Cerebellar nuclear complex (tissue), 1 donor: ENCODE measurements at places on chromosomes 4 and X.

GRCh38 chrX:112614640-112615039, 65.1 kb downstream of the LHFPL1 start:
- DNase-seq, result no peak

- no peak for DNase-seq
Measured at GRCh38 chr4:1789552-1789951, 3.5 kb upstream of the FGFR3 start.

GRCh38 chrX:145099204-145099603, 148.1 kb upstream of the SPANXN1 start:
- DNase-seq, result no peak

DNA sequence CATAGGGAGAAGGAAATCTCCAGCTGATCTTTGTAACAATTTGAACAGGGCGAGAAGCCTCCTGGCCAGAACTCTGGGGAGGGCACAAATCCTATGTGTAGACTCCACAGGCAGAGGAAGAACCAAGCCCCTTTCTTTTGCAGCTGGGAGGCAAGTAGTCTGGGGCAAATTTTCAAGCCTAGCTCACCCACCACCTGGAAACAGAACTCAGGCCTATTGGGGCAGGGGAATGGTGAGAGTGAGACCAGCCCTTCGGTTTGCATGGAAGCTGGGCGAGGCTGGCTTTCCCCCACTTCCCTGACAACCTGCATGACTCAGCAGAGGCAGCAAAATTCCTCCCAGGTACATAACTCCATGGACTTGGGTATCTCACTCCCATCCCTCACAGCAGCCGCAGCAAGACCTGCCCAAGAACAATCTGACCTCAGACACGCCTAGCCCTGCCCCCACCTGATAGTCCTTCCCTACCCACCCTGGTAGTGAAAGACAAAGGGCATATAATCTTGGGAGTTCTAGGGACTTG, 138.2 kb downstream of the EMCN start:
- DNase-seq, result no peak

GRCh38 chrX:50668860-50669259, 145.1 kb downstream of the SHROOM4 start:
- no peak for DNase-seq

- DNase-seq, result no peak
Measured at GRCh38 chr4:77268108-77268507, 111.1 kb downstream of the CCNG2 start.

DNA sequence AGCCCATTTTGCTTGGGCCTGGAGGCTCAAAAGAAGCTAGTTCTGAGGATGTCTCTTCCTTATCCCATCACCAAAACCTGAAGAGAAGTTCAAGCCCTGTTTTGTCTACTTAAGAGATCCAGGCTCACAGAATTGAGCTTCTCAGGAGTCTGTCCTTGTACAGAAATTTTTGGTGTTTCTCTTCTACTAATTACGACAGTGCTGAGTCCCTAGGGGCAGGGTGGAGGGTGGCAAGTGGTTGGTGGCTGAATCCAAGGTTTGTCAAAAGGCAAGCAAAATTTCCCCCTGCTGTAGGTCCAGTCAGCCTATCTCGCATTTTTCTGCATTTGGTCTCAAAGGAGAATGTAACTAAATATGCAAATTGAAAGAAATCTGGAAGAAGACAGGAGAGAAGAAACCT, 377.9 kb downstream of the SMARCA1 start:
- DNase-seq, result no peak

GRCh38 chrX:137212078-137212632, 178.4 kb upstream of the GPR101 start:
- no peak for DNase-seq

DNA sequence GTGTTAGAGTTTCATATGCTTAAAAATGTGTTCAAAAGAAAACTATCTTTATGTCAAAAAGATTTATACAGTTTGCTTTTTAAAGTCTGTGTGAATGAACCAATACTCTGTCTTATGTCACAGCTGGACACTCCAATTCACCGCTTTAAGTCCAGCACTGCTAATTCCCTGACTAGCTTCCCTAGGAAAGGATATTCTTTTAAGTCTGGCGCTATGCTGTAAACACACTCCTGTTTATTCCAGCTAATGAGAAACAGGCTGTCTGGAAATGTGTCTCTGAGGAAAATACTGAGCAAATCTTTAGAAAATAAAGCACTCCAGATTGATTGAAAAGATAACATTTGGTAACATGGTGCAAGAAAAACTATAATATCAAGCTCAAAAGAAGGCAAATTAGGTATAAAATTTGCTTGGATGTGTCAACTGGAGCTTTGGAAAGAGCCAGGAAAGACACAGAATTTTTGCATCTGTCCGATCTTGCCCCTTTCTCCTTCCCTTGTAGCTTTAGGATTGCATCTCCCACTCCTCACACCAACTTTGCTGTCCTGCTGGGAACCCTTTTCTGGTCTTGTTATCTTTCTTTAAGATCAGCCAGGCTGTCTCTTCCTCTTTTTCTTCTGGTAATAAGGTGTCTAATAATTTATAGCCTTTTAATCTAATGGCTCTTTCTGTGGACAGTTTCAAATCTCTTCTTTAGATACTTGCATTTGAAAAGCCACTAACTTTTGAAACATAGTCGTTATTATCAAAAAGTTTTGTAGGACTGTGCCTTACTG, 40.9 kb upstream of the VEGFC start:
- no peak for DNase-seq

DNA sequence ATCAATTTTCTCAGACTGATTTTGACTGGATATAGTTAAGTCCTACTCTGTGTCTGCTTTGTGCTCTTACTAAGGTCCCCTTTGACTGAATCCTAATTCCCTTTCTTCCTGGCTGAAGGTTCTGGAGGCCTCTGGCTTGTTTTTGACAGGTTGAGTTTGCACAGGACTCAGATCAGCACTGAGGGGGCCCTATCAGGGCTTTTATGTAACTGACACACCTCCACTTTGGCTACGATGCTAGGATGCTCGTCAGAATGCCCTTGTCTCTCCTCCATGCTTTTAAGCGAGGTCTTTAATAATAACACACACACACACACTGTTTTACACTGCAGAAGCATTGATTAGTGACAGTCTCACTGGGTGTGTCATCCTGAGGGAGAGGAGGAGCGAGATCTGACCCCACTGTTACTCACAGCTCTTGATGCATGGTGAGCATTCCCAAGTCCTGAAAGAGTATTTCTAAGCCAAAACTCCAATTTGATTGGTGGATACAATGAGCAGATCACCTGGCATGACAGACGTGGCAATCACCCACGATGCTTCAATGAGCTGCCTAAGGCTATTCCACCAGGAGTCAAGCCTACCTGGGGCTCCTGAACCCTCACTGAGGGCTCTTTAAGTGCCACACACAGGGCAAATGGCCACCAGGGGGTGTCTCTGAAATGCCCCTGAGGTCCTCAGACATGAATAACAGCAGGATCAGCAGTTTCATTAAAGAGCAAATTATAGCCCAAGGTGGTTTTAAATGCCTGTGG, 130.4 kb upstream of the CPEB2 start:
- DNase-seq, result no peak

- DNase-seq, result no peak
Measured at GRCh38 chr4:142866685-142867084, 20.6 kb upstream of the INPP4B start.

DNA sequence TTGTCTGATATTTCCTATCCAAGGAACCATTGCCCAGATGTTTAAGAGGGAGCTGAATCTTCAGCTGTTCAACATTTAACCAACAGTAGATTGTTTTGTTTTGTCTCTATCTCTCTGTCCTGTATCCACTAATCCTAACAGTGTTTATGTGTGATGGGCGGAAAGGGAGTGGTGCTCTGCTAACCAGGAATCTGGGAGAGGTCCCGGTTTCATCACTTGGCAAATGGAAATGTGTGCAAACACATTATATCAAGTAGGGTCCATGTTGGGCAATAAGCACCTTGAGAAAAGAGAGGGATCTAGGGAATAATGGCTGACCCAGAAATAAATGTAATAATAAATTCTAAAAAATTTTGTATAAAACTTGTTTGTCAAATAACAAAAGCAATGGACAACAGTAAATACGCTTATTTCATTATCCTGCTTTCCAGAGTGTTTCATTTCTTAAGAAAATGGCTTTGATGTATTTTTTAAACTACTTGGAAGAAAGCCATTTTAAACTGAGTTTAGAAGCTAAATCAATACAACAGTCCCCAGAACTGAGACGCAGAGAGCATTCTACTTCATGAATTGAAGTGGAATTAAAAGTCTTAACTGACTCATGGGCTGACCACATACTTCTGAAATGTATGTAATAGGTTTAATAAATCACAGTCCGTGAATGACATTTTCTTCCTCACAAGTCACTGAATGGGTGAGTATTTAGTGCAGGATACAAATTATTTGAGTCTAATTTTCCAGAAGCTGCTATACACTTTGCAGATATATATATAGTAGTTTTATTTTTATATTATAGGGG, 55.8 kb downstream of the EMCN start:
- no peak for DNase-seq

- no peak for DNase-seq
Measured at GRCh38 chrX:72358313-72358712, 52.6 kb upstream of the CITED1 start.

- DNase-seq, result no peak
Measured at GRCh38 chr4:153684182-153684970, at the start of gene TLR2. Gene TLR2, plus strand, starts transcription at chr4:153684280. Its CDS starts 18,628 bp downstream, at chr4:153702908.

DNA sequence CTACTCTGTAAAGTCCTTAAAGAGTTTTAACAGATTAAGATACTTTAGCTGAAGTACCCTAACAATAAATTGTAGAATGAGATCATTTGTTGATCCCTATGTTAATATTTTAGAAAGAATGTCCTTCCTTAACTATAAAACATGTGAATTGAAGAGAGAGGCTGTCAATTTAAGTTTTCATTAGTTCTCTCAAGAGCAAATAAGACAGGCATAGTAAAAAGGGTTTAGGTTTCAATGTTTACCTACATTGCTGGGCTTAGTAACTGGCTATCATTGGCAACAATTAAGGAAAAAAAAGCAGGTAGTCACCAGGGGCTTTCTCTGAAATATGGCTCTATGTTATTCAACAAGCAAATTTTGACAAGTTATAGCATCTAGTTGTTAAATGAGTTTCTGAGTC, 91.5 kb downstream of the ATRX start:
- no peak for DNase-seq

- DNase-seq, result no peak
Measured at GRCh38 chr4:125010796-125011503, 298.4 kb upstream of the ANKRD50 start.

DNA sequence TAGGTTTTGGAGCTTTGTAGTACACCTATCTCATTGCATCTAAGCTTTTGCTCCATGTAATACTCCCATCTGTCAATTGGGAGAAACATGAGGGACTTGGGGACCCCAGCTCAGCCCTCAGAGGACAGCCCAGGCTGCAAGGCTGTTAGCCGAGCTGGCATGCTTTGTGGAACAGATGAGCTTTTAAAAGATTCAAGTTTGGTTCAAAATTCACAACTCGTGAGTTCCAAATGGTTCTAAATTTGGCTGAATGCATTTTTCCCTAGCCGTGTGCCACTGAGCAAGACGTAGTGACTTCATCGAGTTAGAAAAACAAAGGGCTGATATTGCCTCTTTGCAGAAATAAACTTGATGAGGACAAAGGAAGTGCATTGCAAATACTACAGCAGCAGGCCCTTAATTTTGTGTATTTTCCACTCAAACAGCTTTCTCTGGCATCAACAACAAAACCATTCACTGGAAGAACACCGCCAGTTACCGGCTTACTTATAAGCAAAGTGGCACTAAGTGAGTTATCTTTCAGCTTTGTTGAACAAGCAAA, 165.0 kb upstream of the HS3ST1 start:
- DNase-seq, result no peak

DNA sequence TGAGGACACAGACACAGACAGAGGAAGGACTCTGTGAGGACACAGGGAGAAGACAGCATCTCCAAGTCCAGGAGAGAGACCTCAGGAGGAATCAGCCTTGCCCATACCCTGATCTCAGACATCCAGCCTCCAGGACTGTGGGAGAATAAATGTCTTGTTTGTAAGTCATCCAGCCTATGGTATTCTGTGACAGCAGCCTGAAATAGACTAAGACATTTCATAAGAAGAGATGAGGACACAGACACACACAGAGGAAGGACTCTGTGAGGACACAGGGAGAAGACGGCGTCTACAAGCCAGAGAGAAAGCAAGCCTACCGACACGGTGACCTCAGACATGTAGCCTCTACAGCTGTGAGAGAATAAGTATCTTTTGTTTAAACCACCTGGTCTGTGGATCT, 112.1 kb downstream of the DHRSX start:
- DNase-seq, result no peak

GRCh38 chr4:60757986-60758680, 442.0 kb upstream of the ADGRL3 start:
- no peak for DNase-seq

DNA sequence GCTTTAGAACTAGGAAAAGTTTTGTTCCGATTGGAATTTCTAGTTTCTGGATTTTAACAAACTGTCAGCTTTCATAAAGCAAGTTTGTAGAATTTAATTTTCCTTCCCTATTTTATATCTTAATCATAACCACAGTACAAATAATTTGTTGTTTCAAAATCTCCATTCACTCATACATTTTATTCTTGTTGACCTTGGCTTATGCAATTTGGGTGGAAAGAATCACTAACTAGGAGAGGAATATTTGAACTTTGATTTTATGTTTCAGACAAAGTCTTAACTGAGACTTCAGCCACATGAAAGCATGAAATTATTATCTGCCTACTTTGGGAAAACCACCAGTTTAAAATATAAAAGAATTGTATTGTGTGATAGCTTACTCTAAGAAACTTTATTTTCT, 427.9 kb downstream of the SPRY1 start:
- no peak for DNase-seq

DNA sequence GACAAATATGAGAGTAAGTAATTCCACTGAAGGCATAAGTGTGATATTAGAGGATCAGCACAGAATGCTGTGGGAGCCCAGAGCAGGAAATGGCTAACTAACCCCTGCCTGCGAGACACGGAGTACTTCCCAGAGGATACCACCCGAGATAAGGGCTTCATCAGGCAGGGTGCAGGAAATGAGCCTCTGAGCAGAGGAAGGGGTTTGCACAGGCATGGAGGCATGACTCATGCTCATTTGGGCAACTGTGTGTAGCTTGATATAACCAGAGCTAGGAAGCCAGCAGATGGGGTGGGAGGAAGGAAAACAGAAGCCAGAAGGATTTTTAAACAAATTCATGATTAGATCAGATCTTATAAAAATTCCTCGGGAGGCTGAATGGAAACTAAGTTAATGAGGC, 70.0 kb upstream of the TSPAN5 start:
- no peak for DNase-seq

DNA sequence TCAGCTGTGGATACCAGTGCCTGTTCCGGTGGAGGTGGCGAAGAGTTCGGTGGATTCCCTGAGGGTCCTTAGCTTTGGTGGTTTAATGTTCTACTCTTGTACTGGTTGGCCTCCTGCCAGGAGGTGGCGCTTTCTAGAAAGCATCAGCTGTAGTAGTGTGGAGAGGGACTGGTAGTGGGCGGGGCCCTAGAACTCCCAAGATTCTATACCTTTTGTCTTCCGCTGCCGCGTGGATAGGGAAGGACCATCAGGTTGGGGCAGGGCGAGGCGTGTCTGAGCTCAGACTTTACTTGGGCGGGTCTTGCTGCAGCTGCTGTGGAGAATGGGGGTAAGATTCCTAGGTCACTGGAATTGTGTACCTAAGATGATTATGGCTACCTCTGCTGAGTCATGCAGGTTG, 390.3 kb downstream of the FAM47A start:
- DNase-seq, result no peak
